ENCODE measurements at places on chromosomes 6 and 20.

GRCh38 chr20:13458860-13459451 lies 179.8 kb downstream of the TASP1 start:
- DNase-seq = no peak

- no peak for DNase-seq
These were observed 3.3 kb downstream of the SPEF1 start for GRCh38 chr20:3777716-3778629.

- no peak for DNase-seq
These were observed 8.4 kb upstream of the STK35 start for GRCh38 chr20:2093159-2093781.

DNA sequence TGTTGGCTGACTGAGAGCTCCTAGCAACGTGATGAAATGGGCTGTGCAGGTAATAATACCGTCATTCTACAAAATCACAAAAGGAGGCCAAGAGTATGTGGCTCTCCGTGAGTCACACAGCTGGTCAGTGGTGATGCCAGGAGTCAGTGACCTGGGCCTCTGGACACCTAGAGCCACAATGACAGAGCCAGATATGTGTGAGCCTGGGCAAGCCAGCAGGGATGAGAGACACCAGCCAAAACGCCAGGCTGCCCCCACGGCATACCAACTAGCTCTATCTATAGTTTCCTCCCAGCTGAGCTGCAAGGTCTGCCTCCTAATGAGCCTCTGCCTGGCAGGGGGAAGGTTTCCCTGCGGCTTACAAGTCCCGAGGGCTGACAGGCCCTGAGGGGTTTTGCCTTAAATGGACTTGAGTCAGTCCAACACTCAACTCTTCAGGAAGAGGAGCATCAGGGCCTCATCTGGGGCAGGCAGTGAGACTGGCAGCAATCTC lies 70.0 kb downstream of the CPNE5 start:
- DNase-seq = no peak

DNA sequence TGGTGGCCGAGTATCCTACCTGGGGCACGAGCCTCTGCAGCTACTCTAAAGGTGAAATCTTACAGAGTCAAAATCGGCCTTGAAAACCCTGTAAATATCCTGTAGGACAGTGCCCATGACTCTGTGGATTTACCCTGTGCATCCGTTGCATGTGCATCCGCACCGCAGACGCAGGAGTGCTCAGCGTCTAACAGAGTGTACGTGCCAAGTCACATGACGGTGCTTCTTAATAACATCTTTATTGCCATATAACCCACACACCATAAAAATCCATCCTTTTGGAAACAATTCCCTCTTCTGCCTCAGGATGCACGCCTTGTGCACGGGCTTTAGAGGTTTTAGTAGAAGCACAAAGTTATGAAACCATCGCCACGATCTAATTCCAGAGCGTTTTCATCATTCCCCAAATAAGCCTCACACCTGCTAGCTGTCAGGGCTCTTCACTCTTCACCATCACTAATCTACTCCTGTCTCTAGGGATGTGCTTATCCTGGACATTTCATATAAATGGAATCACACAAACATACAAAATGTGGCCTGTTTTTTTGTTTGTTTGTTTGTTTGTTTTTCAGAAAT lies 384.5 kb upstream of the SULF2 start:
- DNase-seq = no peak

DNA sequence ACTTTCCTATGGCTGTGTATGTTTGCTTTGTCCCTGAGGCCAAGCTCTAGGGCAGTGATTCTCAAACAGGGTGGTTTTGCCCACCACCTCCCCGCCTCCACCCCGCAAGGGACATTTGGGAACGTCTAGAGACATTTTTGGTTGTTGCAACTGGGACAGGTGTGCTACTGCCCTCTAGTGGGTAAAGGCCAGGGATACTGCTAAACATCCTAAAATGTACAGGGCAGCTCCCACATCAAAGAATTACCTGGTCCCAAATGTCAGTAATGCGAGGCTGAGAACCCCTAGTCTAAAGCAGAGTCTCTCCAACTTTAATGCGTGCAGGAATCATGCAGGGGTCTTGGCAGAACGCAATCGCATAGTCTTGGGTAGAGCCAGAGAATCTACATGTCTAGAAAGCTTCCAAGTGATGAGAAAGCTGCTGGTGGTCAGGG lies 5.1 kb downstream of the KCNS1 start:
- DNase-seq = no peak

GRCh38 chr6:91273729-91274128 lies 686.9 kb upstream of the MAP3K7 start:
- no peak for DNase-seq

DNA sequence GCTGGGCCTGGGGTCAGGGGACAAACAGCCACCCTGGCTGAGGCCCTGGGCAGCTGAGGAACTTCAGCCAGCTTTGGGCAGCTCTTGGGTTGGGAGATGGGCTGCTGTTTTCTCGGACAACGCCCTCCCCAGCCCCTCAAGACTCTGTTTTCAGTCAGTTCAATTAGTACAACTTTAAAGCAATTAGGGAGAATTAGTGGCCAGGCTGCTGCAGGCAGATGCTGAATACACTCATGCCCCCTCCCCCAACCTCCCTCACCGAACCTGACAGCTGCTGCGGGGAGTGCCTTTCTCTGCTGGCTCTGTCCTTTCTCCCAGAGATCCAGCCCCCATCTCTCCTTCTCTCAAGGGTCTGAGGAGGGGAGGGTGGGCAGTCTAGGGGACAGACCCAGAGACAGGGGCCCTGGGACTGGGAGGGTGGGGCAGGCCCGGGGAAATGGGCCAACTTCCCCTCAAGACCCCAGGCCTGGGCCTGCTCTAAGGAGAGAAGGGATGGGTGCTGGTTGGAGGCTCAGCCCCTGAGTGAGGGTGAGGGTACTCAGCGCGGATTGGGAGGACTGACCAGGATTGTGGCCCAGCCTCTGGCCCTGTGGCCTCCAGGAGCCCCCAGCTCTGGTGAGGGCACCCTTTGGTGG lies 17.8 kb upstream of the MYT1 start:
- no peak for DNase-seq

DNA sequence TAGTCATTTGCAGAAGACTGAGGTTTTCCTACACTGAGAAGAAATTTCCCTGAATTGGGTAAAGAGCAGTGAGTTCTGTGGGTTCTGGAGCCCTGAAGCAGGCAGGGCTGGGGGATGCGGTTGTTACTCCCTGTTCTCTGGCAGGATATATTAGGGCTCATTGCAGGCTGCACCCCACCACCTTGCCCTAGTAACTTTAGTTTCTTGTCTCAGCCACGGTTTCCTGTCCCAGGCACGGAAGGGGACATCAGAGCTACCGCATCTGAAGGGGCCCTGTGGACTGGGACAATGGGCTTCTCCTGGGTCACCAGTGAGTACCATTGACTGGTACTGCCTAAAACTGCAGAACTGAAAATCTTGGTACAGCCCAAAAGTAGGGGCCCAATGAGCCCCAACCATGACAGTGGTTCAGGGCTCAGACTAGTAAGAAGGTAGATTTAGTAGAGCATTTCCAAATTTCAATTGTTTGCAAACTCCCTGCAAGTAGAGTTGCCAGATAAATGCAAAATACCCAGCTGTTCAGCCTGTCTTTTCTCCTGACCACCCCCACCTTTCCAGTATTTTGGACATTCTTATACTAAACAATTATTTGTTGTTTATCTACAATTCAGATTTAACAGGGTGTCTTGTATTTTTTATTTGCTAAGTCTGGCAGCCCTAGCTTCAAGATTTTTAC lies 54.5 kb upstream of the EYA2 start:
- DNase-seq = no peak

DNA sequence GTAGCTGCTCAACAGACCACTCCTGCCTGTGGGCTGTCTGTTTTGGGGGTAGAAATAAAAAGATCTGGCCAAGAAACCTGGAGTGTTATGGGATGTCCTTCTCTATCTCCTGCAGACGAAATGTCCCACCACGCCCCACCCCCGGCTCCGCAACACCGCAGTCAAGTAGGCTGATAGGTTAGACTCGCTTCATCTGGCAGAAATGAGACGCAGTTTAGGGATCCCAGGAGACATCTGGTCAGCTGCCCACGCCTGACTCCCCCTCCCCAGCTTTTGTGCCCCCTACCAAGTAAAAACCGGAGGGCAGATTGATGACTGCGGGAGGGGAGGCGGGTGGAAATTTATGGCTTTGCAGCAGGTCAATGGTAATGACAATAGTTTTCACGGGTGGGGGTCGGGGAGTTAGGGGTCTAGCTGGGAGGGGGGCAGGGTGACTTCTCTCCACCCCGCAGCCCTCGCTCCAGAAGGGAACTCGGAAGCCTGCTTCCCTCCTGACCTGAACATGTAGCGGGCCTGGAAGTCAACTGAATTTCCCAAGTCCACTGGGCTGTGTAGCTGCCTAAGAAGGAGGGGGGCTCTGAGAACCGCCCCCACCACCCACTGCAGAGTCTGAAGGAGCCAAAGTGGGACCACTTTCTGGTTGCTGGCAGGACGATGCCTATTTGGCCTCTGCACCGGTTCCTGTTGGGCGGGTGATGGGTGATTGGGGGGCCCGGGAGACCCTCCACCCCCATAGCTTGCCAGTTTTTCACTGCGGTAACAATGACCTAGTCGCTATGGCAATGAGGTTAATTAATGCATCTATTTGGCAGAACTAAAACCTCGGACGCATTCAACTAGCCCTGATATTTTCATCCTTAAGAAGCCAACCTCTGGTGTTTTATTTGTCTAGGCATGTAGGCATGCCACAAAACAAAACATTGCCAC lies 25.7 kb downstream of the PMEPA1 start:
- DNase-seq = no peak

DNA sequence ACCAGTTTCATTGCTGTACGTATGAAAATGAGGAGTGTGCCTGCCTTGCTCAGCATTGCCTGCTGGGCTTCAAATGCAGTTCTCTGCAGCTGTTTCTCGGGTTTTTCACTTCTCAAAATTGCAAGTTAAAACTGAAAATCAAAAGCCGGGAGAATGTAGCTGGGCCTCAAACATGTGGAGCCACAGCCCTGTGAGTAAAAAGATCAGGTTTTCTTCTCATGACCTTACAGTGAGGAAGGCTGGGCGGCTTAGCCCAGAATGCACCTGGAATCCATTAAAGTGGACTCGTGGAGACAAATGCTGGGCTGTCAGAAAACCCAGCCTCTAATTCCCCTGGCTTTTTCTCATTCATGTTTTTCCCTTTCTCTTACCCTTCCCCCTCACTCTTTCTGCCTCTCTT lies 34.4 kb downstream of the DSE start:
- no peak for DNase-seq

- no peak for DNase-seq
These were observed at the start of gene C6orf58 for GRCh38 chr6:127576874-127577273. Gene C6orf58, plus strand, starts transcription at chr6:127577174. Its CDS starts 12 bp downstream, at chr6:127577186.

GRCh38 chr6:54222217-54222616 lies 86.0 kb upstream of the TINAG start:
- no peak for DNase-seq

- DNase-seq = no peak
These were observed 525 bp downstream of the NCOA7 start for GRCh38 chr6:125791151-125791819.

- DNase-seq = no peak
These were observed 343.4 kb downstream of the KIF16B start for GRCh38 chr20:16229813-16230212.

DNA sequence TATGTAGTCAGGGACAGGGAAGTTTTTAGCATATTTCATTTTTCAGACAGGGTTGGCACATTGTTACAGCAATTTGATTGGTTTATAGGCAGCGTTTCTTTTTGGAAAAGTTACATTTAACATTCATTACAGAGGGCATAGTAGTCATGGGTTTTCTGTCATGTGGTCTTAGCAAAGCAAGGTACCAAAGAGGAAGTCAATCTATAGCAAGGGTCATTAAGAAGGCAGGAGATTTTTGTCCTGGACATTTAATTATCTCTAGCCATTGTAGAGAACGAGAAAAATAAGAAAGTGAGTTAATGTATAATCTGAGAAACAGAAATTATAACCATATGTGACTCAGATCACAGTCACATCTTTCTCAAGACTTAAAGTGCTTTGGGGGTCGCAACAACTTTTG lies 47.4 kb downstream of the TPD52L1 start:
- no peak for DNase-seq

GRCh38 chr6:42332916-42333315 lies 115.3 kb upstream of the MRPS10 start:
- DNase-seq = no peak

GRCh38 chr6:579339-579738 lies 77.6 kb downstream of the HUS1B start:
- no peak for DNase-seq

GRCh38 chr6:82921258-82921657 lies 144.4 kb downstream of the UBE3D start:
- DNase-seq = no peak
